ENCODE measurements at places on chromosomes 16 and 17.

GRCh38 chr16:85393674-85394451 is 219.3 kb upstream of the GSE1 start:
- peak; percentile 78 for DNase-seq

GRCh38 chr16:83305092-83305491 is 502.7 kb upstream of the HSBP1 start:
- DNase-seq = no peak

GRCh38 chr17:9760266-9760665 is 31.1 kb downstream of the DHRS7C start:
- no peak for DNase-seq

DNA sequence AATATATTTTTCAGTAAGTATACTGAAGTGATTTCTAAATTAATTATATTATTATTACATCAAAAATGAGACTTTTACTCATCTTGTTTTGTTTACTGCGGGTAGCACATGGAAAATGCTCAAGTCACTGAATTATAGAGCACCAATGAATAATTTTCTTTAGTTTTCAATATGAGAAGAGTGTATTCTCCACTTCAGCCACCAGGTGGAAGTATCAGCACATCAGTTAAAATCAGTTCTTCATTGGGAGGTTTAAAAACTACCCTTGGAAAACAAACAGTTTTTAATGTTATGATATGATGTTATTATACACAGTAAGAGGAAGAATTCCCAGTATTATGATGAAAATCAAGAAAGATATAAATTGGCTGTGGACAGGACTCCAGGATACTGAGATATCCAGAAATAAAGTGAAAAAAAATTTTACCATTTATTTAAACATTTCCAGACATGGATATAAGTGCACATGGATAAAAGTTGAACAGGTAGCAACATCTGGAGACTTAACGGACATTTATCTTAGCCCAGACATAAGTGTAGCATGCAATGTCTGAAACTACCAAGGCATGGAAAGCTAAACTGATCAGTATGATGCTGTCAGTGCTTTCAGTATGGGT is 467.3 kb downstream of the KCNJ2 start:
- DNase-seq = peak; percentile 64

- peak; percentile 16 for DNase-seq
These were observed 137.2 kb downstream of the CYLD start for GRCh38 chr16:50878966-50879615.

DNA sequence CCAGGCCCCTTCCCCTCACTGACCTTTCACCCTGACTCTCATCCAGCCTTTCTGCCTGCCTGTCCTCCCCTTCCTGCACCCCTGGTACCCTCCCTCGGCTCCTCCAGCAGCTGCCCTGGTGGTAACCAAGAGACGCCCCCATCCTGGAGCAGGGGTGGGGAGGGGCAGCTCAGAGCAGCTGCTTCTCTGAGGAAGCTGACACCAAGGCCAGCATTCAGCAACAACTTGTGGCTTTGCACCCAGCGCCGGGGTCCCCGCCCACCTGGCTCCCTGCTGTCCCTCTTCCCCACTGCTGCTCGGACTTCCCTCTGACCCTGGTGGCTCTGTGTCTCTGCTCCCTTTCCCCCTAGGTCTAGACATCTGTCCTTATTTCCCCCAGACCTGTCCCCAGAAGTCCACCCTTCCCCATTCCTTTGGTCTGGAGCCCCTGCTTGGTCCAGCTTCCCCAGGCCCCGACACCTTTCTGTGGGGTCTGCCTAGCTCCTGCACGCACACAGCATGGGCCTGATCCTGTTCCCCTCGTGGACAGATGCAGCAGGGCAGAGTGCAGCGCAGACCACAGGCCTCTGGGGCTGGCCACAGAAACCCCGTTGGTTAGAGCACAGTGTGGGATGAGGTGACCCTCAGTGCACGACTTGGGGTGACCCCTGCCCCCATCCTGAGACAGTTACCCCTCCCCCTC is 1.2 kb upstream of the ATP2A1 start:
- DNase-seq = no peak

DNA sequence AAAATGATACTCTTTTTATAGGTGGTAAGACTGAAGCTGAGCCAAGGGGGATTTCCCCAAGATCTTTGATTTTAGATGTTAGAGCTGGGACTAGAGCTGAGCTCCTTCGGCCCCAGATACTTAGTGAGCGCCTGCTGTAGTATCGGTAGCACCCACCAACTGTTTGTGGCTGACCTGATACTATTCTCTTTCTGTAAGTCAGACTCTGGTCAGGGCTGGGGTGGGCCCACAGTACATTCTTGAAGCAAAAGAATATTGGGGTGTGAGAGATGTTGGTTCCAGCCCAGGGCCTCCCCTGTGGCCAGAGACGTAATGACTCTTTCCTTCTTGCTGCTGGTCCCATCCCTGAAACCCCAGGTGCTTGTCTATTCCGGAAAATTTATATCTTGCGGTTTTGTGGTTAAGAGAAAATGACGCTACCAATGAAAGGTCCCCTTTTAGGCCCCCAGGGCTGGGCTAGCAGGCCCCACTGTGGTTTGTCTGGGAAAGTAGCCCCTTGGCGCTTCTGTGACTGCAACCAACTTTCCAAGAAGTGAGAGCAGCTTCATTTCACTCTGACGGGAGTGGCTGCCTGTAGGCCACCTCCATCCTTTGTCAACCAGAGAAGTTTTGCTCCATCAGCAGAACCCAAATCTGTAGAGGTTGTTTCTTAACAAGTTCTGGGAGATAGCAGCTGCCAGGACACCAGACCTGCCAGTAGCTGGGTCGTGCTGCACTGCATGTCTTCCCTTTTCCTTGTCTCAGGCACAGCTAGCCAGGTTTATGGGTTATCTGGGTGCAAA is 86.4 kb upstream of the LGALS9 start:
- DNase-seq = peak; percentile 70

DNA sequence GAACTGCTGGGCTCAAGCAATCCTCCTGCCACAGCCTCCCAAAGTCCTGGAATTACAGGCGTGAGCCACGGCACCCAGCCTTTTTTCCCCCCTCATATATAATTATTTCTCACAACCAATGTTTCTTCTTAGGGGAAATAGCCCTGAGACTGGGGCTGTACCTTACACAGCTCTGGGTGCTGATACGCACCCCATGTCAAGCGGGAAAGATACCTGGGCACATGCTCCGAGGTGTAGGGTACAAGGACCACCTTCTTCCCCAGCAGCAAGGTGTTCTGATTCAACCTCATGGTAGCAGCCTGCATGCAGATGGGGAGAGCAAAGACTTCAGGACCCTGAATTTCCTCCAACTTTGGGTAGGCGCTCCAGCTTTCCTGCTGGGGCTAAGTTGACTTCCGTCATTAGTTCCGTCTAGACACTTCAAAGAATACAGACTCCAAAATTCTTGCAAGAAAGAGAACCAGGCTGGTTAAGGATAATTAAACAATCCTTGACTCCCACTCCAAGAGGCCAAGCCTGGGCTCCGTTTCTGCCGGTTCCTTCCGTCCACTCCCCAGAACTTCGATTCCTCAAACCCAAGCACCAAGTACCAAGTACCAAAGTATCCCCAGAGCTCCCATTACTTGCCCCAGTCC is 619 bp downstream of the NAT9 start:
- DNase-seq = no peak

DNA sequence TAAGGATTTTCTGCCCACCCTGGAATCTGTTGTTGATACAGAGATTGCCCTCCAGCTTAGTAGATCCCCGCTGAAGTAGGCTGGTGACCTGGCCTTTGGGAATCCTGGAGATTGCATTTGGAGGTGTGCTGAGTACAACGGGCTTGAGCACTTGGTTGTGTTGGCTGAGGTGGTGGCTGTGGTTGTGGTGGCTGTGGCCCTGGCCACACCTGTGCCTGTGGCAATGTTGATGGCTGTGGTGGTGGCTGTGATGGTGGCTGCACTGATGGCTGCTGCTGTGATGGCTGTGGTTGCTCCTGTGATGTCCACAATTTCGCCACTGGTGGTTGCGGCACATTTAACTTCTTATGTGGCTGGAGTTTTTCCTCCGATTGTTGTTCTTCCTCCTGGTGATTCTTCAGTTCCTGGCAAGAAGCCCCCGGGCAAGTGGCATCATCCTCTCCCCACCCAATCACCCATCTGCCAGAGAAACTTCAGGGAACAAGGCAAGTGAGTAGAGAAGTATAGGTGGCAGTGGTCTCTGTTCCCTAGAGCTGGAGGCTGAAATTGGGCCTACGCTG is 4.2 kb downstream of the CCDC200 start:
- DNase-seq = no peak

DNA sequence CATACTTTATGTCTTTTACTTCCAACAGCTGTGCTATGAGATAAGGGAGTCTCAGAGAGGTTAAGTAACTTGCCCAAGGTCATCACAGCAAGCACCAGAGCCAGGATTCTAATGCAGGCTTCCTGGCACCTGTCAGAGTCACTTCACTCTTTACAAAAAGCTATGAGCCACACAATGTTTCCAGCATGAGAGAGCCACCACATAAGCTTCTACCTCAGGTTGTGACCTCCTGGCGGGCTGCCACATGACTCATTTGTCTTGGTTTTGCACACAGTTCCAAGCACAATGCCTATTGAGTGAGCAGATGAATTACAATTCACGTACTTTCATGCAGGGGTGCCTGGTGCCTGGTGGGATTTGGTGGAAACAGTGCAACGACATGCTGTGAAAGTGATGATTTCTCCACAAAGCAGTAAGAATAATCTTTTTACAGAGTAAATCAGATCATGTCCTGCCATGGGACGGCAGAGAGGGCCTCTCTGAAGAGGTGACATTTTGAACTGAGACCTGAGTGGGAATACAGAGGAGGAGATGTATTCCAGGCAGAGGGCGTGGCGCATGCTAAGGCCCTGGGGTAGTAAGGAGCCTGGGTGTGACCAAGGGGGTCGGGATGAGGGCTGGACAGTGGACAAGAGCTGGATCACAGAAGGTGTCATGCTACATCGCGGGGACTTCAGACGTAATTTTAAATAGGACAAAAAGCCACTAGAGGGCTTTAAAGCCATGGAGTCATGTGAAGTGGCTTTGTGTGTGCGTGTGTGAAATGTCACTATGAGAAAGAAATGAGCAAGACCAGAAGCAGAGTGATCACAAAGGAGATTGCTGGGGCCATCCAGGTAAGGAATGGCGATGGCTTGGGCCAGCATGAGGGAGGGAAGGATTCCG is 53.4 kb downstream of the CACNG3 start:
- peak; percentile 28 for DNase-seq

DNA sequence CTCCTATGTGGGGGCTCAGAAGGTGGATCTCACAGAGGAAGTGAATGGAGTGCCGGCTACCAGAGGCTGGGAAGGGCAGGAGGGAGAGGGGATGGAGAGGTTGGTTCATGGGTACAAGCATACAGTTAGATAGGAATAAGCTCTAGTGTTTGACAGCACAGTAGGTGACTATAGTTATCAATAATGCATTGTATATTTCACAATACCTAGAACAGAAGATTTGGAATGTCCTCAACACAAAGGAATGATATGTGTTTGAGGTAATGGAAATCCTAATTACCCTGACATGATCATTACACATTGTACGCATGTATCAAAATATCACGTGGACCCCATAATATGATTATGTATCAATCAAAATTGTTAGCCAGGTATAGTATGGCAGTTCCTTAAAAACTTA is 38.9 kb upstream of the MED9 start:
- no peak for DNase-seq

DNA sequence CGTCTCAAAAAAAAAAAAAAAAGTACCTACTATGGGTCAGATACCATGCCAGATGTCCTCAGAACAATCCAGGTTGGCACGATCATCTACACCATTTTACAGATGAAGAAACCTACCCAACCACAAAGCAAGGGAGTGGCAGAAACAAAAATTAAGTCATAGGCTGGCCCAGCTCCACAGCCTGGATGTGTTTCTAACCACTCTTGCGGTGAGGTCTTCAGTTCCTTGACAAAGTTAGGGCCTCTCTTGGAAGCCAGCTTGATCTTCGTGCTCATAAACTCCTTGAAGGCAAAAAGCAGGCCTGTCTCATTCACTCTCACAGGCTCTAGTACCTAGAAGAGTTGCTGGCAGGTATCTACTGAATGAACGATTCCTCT is 6.2 kb downstream of the GGA2 start:
- no peak for DNase-seq

DNA sequence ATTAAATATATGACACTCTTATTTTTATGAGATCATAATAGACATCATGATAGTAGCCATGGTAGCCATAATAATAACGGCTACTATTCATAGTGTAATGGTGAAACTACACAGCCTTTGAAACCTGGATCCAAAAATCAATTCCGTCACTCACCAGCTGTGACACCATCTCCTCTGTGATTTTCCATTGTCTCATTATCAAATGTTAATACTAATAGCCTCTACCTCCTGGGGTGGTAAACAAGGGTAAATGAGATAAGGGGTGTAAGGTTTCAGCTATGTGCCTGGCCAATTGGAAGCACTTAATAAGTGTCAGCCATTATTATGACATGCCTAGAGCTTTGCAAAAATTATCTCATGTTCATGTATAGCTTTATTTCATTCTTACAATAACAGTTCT is 88.6 kb downstream of the CACNG3 start:
- DNase-seq = no peak

DNA sequence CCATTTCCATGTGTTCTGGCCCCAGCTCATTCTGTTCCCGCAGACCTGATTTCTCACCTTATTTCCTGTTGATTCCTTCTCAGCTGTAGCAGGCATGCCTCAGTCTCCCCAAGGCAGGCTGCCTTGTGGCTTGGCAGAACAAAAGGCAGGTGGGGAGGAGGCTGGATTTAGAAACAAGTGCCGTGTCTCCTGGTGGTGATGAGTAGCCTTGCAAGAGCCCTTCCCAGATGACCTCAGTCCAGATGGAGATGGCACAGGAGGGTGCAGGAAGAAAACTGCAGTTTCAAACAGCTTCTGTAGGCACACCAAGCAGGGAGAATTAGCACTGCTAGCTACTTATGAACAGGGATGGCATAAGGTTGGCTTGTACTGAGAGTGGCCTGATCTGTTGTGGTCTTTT is 64.6 kb downstream of the ARHGAP44 start:
- no peak for DNase-seq

GRCh38 chr17:72193391-72194106 is 72.7 kb downstream of the SOX9 start:
- DNase-seq = no peak

DNA sequence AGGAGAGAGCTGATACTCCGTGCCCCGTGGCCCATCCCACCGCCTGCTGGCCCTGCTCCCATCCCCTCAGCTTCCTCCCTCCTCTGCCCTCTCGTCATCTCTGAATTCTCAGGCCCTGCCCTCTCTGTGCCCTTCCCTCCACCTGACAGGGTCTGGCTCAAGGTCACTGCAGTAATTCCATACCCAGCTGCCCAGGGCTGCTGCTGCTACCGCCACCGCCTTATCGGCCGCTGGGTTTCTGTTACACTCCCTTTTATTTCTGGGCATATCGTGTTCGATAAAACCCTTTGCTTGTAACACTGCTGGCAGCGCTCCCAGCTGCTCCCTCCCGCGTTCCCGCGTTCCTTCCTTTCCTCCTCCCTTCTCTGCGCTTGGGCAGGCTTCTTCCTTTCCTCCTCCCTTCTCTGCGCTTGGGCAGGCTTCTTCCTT is 1.2 kb downstream of the EPN3 start:
- no peak for DNase-seq
